Pancreas (tissue), 10 donors: ENCODE measurements at places on chromosomes 16 and 17. TPM values are rescaled to one million over a fixed set of nuclear protein-coding genes. Genes with fewer than 3 reads are reported as not detected.

- DNase-seq: peak; percentile 81
Observed at GRCh38 chr16:29765167-29766032, 12.7 kb upstream of the ZG16 start.

- no peak for DNase-seq
Observed at GRCh38 chr16:24430954-24431760, 108.2 kb upstream of the RBBP6 start.

DNA sequence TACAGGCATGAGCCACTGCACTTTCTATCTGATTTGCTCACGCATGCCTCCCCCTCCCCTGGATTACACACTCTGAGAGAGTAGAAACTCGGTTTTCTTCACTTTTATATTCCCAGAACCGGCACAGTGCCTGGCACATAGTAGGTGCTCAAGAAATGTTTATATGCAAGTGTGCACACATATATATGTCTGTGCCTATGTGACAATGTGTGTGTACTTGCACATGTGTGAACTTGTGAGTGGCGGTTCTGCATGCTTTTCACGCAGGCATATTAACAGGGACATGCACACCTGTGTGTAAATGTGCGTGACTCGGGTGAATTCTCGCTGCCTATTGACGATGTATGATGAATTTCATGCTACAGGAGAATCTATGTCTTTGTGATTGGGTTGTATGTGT is 22.1 kb upstream of the IL21R start:
- DNase-seq: no peak

DNA sequence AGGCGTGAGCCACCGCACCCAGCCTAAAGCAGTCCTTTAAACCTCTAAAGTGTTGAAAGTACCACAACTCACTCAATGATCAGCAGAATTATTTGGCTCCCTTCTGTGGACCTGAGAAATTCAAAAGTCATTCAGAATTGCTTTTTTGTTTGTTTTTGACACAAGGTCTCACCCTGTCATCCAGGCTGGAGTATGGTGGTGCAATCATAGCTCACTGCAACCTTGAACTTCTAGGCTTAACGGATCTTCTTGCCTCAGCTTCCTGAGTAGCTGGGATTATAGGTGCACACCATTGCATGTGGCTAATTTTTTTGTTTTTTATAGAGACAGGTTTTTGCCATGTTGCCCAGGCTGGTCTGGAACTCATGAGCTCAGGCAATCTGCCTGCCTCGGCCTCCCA is 44.3 kb downstream of the TRAF4 start:
- no peak for DNase-seq

- no peak for DNase-seq
Observed at GRCh38 chr16:6020162-6020985, 922.8 kb upstream of the EEF2KMT start.

DNA sequence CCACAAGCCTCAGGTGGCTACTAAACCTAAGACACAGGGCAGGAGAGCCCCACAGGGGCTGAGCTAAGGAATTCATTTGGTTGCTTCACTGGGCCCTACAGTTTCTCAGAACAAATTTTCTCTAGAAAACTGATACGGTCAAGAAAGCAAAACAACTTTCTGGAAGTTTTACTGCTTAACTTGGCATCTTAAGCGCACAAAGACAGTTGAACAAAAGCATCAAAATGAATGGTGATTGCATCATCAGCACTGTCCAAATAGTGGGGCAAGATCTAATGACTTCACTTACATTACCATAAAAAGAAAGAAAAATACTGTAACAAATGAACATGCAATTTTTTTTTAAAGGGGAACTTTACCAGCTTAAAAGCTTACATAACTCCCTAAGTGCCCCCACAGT is 47.6 kb downstream of the XPO6 start:
- no peak for DNase-seq

GRCh38 chr16:50248845-50249244 is 17.5 kb upstream of the ADCY7 start:
- DNase-seq: no peak

DNA sequence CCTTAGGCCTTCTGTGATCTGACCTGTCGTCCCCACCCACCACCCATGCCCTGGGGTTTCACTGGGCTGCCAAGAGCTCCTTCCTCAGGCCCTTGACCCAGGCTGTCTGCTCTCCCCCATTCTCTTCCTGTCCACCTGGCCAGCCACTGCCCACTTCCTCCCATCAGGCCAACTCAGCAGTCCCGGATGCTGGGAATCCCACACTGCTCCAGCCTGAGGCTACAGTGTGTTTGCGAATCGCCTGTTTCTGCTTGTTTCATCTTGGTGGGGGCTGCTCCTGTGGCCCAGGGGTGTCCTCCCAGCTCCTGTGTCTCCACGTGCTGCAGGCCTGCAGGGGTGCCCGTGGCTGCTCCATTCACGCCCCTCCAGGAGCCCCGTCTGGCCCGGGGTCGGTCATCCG is 839 bp upstream of the METRN start:
- no peak for DNase-seq

GRCh38 chr17:75633486-75634375 is 497 bp downstream of the SMIM5 start:
- peak; percentile 91 for DNase-seq

GRCh38 chr17:78170692-78171590 is 2.6 kb downstream of the SYNGR2 start:
- no peak for DNase-seq

GRCh38 chr17:18156976-18157280 is 26.7 kb upstream of the ALKBH5 start:
- no peak for DNase-seq

DNA sequence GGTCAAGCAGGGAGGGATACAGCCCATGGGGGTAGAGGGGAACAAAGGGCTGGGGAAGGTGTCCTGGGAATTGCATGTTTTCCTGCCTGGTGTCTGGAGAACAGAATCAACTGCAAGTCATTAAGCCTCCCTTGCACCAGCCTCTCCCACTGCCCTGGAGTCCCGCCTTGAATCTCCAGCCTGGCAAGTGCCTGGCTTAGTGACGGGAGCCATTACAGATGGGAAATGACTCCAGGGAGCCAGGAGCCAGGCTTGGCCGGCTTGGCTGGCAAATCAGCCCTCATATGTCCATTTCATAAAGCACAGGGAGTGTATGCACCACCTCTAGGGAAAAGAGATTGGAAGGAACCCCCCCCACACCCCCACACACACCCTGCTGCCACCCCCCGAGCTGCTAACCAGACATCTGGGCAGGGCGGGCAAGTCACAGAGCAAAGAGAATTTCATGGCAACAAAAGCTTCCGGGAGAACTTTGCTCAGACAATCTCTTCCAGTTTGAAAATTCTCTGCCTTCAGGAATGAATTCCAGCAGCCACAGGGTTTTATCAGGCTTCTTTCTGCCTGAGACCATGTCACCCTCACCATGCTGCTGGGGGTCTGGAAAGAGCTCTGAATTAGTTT is 127.7 kb downstream of the NTN1 start:
- no peak for DNase-seq

DNA sequence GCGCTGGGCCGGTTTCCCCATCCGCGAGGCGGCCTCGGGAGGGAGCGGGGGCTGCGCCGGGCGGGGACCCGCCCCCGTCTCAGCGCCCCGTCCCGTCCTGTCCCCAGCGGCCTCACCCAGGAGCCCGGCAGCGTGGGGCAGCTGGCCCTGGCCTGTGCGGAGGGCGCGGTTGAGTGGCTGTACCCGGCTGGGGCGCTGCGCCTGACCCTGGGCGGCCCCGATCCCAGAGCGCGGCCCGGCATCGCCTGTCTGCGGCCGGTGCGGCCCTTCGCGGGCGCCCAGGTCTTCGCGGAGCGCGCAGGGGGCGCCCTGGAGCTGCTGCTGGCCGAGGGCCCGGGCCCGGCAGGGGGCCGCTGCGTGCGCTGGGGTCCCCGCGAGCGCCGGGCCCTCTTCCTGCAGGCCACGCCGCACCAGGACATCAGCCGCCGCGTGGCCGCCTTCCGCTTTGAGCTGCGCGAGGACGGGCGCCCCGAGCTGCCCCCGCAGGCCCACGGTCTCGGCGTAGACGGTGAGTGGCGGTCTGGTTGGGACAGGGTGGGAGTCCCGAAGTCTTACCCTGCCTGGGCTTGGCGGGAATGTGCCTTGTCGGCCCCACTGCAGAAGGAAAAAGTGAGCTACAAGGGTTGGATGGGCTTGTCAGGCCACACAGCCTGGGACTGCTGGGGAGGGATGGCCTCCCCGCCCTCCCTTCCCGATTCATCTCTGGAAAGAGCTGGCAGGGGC is 720 bp downstream of the METRN start:
- DNase-seq: no peak

GRCh38 chr17:44829523-44830358 is at the start of gene GJC1:
Gene GJC1, minus strand, starts transcription at chr17:44830287. Its CDS starts 24,470 bp downstream, at chr17:44805817.
- no peak for DNase-seq

- DNase-seq: no peak
Observed at GRCh38 chr16:8565498-8565897, 24.8 kb downstream of the TMEM114 start.

GRCh38 chr17:31645351-31645750 is 213.7 kb downstream of the COPRS start:
- no peak for DNase-seq

GRCh38 chr17:39001703-39002637 is 34.8 kb upstream of the FBXO47 start:
- peak; percentile 15 for DNase-seq

GRCh38 chr17:27577121-27577761 is 53.7 kb upstream of the LGALS9 start:
- peak; percentile 70 for DNase-seq

The SLC52A1 gene
- total RNA-seq: not detected

The KCNJ18 gene
- total RNA-seq: not detected

The CPHXL2 gene
- total RNA-seq: not detected

The CDH8 gene
- total RNA-seq: 0.16 TPM

The KRT34 gene
- not detected for total RNA-seq

The ABCA8 gene
- 7.9 TPM for total RNA-seq

The KRTAP4-16 gene
- total RNA-seq: not detected

The CACNG3 gene
- total RNA-seq: not detected

The NR1D1 gene
- 4.8 TPM for total RNA-seq

The LRRC46 gene
- 0.14 TPM for total RNA-seq

The FZD2 gene
- 0.57 TPM for total RNA-seq

The ATP2A1 gene
- total RNA-seq: not detected

The TMEM88 gene
- 2.2 TPM for total RNA-seq

The VKORC1 gene
- 48.6 TPM for total RNA-seq

The PIEZO1 gene
- total RNA-seq: 22.7 TPM

The ACE gene
- 5.4 TPM for total RNA-seq

The HYDIN gene
- total RNA-seq: 3.9 TPM
